Forelimb muscle (tissue), 1 donor: ENCODE measurements at places on chromosomes 3 and 15.

DNA sequence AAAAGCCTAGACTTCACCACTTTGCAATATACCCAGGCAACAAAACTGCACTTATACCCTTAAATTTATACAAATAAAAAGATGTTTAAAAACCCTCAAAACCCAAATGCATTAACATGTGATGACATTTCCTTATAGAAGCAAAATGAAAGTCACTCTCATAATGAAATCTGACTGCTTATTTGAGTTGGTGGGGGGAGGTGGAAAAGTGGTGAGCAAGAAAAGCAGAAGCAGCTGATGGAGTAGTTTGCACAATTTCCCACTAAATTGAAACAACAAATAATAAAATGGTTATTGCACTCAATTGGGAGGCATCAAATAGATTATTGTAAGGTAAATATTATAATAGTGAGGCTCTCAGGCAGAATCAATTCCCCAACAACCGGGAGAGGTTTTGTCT, 54.0 kb upstream of the GADL1 start:
- DNase-seq, result no peak

GRCh38 chr15:98347866-98348265, 300.5 kb upstream of the IGF1R start:
- no peak for DNase-seq

DNA sequence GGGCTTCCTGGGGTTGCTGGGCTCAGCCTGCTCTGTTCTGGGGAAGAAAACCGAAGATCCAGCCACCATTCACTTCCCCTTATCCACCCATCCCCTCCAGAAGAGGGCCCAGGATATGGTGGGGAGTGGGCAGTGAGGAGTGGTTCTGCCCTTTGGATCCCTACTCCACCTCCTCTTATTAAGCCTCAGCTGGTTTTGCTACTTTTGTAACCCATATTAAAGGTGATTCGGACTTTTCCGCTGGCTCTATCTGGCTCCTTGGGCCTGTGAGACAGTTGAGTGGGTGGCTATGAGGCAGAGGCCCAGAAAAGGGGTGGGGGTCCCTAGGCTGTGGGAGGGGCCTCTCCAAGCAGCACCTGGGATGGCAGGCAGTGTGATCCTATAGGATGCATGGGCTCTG, 33.8 kb downstream of the NBEAL2 start:
- DNase-seq, result no peak

GRCh38 chr3:152943645-152944044, 108.7 kb downstream of the P2RY1 start:
- no peak for DNase-seq

- DNase-seq, result no peak
Measured at GRCh38 chr3:123883111-123883510, 1.0 kb downstream of the MYLK start.

GRCh38 chr3:111803123-111803593, 55.9 kb upstream of the PHLDB2 start:
- no peak for DNase-seq

DNA sequence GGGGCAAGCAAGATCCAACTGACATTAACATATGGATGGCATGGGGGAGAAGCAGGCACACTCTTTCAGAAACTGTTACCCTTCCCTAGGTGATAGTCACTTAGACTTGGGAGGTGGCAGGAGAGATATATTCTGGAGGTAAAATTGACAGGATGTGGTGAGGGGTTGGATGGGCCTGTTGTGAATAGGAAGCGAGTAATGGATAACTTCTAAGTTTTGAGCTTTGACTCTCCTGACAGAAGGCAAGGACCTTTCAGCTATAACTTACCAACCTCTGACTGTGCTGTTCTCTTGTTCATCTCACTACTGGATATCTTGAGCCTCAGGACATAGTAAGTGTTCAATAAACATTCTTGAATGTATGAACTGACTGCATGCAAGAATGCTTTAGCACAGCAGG, 1.9 kb upstream of the PDIA5 start:
- no peak for DNase-seq

- DNase-seq, result no peak
Measured at GRCh38 chr15:70627734-70628548, 135.4 kb downstream of the UACA start.

- DNase-seq, result no peak
Measured at GRCh38 chr3:15081960-15082664, 16.8 kb downstream of the RBSN start.

DNA sequence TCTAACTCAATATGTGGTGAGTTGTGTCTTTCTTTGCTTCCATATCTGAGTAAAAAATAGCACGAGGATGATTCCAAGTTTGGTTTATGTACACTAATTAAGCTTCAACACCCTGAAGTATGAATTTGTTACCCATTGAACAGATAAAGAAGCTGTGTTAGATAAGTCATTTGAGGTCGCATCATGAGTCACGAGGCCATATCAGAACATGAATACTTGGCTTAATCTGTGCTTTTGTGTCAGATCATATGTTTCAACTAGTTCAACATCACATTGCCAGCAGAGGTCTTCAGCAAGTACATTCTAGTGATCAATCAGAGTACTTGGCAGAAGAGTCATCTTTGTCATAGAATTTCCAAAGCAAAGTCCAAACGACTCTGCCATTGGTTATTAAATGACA, 26.3 kb upstream of the MITF start:
- no peak for DNase-seq
